ENCODE measurements at places on chromosomes 16 and 17.

- DNase-seq = no peak
Measured at GRCh38 chr17:82931699-82932517, 92.1 kb upstream of the ZNF750 start.

- no peak for DNase-seq
Measured at GRCh38 chr16:77788181-77789084, at the start of gene VAT1L. Gene VAT1L (plus strand): TSS chr16:77788564. CDS start chr16:77788683, 119 bp downstream.

DNA sequence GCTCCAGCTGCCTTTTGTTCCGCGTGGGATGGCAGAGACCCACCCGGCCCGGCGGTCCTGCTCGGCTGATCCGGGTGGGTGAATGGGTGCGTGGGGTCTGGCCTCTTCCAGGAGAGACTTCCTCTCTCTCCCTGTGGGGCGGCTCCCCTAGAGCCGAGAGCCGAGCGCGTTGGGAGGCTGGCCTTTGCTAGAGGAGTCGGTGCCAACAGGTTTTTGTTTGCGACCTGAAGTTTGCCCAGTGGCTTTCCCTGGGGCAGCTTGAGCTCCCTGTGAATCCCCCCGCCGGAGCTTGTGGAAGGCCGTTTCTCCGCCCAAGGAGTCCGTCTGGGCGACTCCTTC, 970 bp downstream of the EPN2 start:
- DNase-seq = no peak

- no peak for DNase-seq
Measured at GRCh38 chr16:58249388-58249779, 45.4 kb downstream of the PRSS54 start.

DNA sequence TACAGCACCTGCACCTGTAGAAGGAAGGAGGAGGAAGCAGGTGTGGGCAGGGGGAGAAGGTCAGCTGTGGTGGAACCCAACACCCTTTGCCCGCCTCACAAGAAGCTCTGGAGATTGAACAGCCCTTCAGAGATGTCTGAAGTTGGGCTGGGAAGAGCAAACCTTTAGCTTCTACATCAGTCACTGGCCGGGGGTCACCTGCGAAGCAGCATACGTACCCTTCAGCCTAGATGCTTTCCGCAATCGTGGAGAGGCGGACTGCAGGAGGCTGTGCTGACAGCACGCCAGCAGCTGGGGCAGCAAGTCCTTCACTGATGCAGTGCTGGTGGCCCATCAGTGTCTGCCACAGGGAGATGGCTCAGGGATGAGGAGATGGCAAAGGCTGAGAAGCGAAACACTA, 5.2 kb upstream of the HS3ST3B1 start:
- no peak for DNase-seq

GRCh38 chr17:52030052-52030451, 128.5 kb downstream of the CA10 start:
- DNase-seq = no peak

DNA sequence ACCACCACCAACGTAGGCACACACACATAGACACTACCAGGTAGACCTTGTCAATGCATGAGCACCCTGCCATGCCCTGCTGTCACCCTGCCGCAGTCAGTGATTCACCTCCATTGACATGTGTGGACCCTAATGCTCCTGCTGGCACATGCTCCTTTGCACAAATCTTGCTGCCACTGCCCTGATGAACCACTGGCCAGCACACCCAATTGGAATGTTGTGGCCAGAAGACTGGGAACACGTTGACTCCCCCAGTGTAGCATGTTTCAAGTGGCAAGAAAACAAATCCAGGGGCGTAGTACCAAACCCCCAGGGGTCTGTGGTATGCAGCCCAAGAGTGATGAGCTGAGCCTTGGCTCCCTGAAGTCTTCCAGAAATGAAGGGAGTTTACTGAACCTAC, 486.4 kb upstream of the KIF2B start:
- DNase-seq = no peak

DNA sequence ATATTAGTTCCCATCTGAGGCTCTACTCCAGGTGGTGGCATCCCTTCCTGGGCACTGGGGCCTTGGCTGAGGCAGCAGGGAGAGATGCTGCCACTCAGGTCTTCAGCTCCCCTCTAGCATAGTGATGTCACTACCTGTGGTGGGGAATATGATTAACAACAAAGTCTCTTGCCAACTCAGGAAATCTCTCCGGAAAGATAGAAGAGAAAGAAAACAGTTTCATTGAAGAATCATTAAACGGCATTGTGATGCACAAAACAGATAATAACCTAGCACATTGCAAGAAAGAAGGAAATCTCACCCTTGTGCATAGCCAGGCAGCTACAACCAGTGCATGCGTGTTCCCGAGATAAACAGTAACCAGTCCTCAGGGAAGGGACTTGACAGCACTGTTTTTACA, 12.2 kb upstream of the ZNF267 start:
- no peak for DNase-seq

DNA sequence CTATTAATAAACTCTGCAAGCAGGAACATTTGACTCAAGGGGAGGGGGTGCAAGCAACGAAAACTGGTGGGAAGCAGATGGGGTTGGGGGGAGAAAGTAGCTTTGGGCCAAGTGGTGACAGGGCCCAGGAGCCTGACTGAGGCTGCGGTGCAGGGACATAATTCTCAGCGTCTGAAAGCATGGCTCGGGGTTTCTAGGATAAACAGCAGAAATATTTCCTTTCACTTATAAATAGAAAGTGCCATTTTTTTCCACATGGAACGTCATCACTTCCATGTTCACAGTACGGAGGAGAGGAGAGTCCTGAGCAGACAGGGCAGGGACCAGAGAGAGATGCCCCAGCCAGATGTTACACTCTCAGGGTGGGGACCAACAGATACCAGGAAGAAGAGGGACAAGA, 197.1 kb downstream of the ZFHX3 start:
- no peak for DNase-seq

DNA sequence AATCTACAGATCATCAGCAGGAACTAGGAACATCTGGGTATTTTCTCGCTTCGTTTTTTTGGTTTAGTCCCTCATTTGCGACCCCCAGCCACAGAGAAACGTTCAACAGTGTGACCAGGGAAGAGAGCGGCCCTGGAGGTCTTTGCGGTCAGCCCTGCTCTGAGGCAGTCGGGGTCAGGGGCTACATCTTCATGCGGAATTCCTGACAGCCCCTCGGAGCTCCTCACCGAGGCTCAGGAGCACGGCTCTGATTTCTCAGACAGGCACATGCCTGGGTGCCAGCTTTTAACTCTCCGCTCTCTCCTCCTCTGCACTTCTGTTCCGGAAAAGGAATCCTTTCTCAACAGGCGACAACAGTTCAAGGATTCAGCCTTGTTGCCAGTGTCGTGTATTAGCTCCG, 8.0 kb upstream of the WDR45B start:
- DNase-seq = no peak

DNA sequence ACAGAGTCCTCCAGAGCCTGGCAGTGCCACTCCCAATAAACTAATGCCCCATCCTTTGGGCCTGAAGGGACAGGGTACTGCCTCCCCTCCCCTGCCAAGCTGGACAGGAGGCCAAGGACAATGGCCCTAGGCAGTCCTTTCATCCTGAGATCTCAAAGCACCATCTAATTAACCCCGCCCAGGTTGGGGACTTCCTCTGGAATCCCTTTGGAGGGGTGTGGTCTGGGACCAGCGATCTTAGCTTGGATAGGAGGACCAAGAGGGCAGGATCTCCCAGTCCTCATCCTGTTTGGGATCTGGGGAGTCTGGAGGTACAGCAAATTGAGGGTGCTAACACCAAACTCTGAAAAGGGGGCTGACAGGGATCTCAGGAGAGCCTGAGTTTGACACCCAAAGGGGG, 18.2 kb upstream of the SP6 start:
- DNase-seq = no peak

DNA sequence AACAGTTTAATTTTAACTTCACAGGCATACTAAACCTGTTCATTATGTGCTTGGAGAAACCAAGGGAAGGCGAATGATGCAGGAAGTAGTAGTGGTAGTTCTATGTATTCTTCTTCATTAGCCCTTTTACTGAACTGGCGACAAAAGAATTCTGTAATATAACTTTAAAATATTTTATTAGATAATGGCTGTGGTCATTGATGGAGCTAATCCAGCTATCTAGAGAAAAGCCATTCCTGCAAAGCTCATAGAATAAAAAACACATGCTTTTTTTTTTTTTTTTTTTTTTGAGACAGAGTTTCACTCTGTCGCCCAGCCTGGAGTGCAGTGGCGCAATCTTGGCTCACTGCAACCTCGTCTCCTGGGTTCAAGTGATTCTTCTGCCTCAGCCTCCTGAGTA, 23.5 kb downstream of the TANC2 start:
- no peak for DNase-seq

GRCh38 chr16:89044418-89045180, 49.1 kb upstream of the ACSF3 start:
- DNase-seq = no peak

GRCh38 chr16:1458977-1459341, 14.6 kb upstream of the CCDC154 start:
- DNase-seq = no peak

DNA sequence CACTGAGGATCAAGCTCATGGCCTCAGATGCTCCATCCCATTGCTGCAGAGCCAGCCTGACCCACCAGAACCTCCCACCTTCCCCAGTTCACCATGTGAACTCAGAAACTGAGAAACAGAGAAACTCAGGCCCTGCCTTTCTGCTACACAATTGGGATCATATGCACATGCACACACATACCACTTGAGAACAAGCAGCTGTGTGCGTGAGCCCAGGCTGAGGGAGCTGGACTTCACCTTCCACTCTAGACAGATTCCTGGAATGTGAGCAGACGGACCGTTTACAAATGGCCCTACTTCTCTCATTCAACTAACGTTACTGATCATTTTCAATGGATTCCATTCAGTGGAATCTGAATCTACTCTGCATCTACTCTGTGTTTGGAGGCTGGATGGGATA, 1.7 kb upstream of the SPEM2 start:
- DNase-seq = no peak

- DNase-seq = no peak
Measured at GRCh38 chr16:76214856-76215255, 62.3 kb upstream of the CNTNAP4 start.

DNA sequence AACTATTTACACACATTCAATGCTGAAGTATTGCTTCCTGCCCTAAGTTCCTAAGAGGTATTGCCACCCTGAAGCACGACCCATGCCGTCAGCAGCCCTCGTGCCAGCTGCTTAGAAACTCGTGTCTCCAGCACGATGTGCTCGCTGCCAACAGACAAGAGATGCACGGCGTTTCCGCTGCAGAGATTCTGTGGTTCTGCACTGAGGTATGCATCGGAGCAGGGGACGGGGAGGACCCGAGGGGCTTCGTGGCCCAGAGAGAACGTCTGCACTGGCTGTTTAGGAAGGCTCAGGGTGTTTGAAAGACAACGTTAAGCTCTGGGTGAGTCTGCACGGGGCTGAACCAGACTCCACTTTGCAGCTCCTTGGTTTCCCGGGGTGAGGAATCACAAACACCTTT, 82.7 kb upstream of the CREBBP start:
- no peak for DNase-seq

GRCh38 chr17:82655038-82655479, 6.8 kb upstream of the WDR45B start:
- no peak for DNase-seq

- no peak for DNase-seq
Measured at GRCh38 chr16:15610369-15610871, 32.5 kb downstream of the MARF1 start.

DNA sequence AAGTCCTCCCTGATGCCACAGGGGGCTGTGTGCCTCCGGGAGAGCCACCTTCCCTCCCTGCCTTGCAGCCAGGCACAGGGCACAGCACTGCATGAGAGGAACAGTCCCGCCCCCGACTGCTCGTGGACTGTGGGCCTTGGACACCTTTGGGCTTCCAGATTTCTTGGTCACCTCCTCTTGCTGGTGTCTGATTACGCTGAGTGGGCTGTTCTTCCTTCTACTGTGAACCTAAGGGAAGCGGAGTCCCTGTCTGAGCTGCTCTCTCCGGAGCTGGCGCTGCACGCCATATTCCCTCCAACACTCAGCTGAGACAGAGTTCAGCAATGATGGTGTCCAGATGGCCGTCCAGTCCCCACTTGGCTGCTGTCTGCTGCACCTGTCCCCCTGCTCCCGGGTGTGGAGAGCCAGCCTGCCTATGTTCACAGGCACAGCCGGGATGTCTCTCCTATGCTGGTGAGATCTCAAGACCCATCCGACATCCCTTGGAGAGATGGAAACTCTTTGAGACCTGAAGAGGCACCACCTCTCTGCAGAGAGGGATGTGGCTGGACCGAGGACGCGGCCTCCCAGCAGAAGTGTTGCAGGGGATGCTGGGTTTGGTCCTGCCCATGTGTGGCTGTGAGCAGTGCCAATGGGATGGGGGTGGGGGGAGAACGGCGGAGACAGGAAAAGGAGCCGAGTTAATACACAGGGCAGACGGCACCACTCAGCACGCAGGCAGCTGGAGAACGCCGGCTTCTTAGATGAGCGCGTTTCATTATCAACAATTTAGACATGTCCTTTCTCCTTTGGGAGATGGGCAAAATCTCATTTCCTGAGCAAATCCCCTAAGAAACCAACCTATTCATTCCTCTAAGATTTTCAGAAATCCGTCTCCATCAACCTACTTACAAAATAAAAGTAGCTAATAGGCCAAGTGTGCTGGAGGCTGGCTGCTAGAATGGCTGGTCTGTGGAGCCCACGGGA, 171.9 kb downstream of the ENGASE start:
- DNase-seq = no peak

GRCh38 chr16:49776734-49777133, 79.2 kb downstream of the ZNF423 start:
- no peak for DNase-seq

DNA sequence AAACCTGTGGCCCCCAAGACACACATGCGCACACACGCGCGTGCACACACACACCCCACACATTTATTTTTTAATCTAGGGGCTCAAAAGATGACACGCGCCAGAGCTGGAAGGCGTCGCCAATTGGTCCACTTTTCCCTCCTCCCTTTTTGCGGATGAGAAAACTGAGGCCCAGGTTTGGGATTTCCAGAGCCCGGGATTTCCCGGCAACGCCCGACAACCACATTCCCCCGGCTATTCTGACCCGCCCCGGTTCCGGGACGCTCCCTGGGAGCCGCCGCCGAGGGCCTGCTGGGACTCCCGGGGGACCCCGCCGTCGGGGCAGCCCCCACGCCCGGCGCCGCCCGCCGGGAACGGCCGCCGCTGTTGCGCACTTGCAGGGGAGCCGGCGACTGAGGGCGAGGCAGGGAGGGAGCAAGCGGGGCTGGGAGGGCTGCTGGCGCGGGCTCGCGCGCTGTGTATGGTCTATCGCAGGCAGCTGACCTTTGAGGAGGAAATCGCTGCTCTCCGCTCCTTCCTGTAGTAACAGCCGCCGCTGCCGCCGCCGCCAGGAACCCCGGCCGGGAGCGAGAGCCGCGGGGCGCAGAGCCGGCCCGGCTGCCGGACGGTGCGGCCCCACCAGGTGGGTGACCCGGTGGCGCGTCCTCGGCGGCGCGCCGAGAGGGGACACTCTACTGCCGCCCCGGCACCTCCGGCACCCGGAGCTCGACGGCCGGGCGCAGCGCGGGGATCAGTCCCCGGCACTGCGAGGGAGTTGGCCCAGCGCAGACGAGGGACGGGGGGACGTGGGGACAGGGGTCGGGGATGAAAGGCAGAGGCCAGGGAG, at the start of gene STAT5A:
Gene STAT5A, plus strand, starts transcription at position 522 of the 826 bp plus-strand sequence. CDS start 914 bp downstream, outside the sequence.
- DNase-seq = peak; percentile 60

DNA sequence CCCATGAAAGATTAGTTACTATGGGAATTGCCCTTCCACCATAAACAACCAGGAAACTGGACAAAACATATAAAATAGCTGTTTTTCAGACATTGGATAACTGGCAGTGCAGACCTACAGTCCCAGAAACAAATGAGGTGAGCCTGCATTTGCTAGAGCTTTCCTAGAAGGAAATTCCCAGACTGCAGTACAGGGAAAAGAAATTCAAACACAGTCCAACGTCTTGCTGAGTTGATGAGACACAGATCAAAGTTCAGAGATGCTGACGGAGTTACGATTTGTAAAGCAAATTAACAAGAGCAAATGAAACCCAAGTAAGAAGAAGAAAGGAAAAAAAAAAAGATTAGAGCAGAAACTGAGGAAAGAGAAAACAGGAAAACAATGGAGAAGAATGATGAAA, 41.3 kb upstream of the MNT start:
- DNase-seq = no peak
